ENCODE measurements at places on chromosomes 13 and 19.

DNA sequence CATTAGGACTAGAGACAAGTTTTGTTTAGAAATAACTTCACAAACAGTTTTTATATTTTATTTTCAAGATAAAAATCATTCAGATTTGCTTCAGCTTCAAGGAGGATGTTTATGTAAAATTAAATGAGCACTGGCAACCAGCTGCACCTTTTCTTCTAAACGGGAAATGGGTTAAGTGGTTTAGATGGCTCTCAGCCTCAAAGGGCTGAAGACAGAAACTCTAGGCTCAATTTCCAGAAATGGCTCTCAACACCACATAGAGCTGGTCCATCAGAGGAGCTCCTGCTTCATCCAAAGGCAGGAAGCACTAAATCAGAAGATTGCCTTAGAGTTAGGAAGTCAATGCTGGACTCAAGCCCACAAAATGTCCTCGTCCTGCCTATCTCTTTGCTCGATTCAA is 74.7 kb downstream of the ZNF429 start:
- no peak for DNase-seq

DNA sequence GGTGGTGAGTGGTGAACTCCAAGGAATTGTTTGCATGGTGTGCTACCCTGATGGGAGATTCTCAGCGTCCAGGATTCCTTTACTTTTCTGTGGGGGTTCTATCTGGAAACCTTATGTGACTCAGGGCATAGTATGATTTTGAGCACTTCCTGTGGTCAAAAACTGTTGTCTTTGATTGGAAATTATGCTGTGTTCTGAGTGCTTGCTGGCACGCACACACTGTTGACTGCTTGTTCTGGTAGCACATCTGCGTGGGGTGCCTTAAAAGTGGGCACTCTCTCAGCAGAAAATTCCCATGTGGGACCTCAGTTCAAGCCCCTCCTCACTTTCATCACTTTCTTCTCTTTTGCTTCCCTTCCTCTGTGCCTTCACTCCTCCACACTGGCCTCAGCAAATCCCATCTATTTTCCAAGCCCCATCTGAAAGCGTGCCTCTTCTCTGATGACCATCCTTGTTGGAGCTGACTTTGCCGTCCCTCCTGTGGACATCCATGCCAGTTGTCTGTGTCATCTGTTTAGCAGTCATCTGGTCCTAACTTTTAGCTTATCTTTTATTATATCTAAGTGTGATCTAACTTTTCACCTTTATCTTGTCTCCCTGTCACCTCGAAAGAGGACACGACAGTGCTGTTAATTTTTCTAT is 56.4 kb upstream of the NPAS1 start:
- DNase-seq: no peak

- no peak for DNase-seq
Observed at GRCh38 chr13:79992111-79992510, 348.8 kb downstream of the SPRY2 start.

DNA sequence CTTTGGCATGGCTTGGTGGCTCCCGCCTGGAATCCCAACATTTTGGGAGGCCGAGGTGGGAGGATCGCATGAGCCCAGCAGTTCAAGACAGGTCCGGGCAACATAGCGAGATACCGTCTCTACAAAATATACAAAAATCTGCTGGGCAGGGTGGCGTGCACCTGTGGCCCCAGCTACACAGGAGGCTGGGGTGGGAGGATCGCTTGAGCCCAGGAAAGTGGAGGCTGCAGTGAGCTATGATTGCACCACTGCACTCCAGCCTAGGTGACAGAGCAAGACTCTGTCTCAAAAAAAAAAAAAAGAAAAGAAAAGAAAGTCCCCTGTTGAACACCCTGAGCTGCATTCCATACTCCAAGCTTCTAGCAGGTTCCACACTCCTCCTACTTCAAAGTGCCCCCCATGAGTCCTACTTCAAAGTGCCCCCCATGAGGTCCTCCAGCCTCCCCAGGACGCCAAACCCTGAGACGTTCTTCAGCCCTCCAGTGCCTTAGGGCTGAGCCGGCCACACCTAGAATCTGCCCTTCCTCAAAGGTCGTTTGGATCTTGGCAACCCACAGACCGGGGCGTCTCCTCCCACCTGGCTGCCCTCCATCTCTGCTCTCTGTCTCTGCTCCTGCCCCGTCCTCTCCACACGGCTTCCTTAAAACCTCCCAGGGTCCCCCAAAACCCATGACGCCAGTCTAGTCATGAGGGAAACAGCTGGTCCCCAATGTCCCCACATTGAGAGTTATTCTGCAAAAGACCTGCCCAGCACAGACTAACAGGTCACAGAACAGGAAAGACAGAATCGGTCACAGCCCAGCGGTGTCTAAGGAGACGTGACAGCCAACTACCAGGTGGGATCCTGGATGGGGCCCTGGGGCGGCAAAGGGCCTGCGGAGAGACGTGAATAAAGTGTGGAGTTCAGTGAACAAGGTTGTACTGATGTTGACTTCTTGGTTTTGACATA is 4.8 kb downstream of the TJP3 start:
- no peak for DNase-seq

DNA sequence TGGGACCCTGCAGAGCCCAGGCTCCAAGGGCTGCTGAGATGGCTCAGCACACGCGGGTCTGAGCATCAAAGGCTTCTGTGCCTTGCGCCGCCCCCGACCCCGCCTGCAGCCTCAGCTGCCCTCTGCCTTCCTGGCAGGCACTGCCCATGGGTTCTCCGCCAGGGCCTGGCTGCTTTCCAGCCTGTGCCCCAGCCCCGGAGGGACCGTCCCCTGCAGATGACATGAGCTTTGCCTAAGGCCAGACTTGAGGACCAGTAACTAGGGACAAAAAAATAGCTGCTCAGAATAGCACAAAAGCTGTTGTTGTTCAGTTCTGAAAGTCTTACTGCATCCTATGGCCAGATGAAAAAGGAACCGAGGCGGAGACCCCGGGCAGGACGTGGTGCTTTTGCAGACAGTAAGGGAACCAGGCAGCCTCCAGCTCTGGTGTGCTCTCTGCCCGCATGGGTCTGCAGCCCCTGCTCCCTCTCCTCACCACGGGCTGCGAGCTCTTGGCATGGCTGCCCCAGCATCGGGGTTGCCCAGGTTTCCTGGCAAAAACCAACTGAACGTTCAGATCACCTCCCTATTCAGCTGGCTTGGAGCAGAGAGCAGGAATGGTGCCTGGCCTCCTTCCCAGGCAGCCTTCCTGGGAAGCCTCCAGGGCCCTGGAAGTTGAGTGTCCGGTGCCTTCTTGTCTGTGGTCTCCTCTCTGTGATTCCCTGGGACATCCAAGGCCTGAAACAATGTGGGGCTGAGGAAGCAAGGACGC is 12.5 kb upstream of the CFAP97D2 start:
- DNase-seq: no peak

DNA sequence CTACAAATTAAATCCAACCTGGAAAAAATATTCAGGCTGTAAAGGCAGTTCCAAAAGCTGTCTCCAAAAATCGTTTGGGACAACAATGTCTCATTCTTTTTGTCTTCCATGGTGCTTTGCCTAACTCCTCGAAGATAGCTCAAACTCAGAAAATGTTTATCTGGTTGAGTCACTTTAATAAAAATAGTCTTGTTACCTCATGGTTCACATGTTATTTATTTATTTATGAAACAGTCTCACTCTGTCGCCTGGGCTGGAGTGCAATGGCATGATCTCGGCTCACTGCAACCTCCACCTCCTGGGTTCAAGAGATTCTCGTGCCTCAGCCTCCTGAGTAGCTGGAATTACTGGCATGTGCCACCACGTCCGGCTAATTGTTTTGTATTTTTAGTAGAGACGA is 4.9 kb upstream of the BRD4 start:
- no peak for DNase-seq
